ENCODE measurements at places on chromosomes 16 and 17. TPM values are rescaled to one million over a fixed set of nuclear protein-coding genes. Genes with fewer than 3 reads are reported as not detected.
A peak's percentile ranks its signal among the peaks of the same experiment; 100 is the strongest.

GRCh38 chr16:23729503-23730424 is 16.7 kb upstream of the ERN2 start:
- peak; percentile 44 for DNase-seq

- no peak for DNase-seq
Measured at GRCh38 chr17:4657678-4658077, 16.2 kb upstream of the ALOX15 start.

The CFAP97D1 gene
- 0.02 TPM for polyA plus RNA-seq

GRCh38 chr17:77228816-77229215 is 88.0 kb downstream of the SEC14L1 start:
- DNase-seq: no peak

DNA sequence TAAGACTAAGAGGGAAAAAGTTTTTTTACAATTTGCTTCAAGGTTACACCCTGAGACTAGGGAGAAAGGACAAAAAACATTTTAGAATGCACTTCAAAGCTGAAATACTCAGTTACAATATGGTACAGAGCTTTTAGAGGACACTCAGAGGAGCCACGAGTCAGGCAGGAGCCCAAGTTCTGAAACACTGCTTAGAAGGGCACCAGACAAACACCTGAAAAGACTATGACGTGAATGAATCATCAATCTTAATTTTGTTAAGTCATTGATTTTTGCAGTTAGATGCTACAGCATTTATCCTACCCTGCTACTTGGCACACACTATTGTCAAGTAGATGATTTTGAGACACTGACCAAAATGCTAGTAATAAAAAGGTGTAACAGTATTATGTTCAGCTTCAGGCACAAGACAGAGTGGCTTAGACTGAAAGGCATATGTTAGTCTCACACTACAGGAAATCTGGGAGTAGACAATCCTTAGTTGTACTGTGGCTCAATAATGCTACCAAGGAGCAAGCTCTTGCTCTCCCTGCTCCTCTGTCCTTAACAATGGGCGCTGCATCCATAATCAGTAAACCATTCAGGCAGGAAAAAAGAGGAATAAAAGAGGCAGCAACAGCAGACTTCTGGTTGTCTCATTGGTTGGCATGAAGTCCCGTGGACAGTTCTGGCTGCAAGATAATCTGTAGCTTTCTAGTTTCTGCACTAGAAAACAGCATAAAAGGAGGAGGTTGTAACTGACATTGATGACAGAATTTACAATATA is 151.8 kb downstream of the ABCA8 start:
- no peak for DNase-seq

DNA sequence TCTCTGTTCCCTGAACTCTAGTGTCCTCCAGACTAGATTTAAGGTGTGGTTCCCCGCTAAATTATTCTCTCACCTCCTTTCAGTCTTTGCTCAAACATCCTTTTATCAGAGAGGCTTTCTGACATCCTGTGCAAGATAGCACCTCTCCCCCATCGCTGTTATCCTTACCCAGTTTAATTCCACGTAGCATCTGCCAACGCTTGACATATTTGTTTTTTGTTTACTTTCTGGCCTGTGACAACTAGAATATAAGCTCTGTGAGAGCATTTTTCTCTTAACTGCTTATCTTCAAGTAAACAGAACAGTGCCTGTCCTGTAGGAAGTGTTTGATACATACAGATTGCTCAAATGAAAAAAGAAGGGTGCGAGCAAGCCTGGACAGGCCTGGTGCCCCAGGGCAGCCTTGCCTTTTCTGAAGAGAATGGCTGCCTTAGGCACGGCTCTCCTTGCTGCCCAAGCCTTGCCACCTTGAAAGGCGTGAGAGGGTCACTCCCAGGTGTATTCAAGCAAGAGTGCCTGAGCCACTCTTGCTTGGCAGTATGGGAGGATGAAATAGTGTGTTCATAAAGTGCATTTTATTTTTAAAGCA is 9.7 kb downstream of the DYNLL2 start:
- no peak for DNase-seq

DNA sequence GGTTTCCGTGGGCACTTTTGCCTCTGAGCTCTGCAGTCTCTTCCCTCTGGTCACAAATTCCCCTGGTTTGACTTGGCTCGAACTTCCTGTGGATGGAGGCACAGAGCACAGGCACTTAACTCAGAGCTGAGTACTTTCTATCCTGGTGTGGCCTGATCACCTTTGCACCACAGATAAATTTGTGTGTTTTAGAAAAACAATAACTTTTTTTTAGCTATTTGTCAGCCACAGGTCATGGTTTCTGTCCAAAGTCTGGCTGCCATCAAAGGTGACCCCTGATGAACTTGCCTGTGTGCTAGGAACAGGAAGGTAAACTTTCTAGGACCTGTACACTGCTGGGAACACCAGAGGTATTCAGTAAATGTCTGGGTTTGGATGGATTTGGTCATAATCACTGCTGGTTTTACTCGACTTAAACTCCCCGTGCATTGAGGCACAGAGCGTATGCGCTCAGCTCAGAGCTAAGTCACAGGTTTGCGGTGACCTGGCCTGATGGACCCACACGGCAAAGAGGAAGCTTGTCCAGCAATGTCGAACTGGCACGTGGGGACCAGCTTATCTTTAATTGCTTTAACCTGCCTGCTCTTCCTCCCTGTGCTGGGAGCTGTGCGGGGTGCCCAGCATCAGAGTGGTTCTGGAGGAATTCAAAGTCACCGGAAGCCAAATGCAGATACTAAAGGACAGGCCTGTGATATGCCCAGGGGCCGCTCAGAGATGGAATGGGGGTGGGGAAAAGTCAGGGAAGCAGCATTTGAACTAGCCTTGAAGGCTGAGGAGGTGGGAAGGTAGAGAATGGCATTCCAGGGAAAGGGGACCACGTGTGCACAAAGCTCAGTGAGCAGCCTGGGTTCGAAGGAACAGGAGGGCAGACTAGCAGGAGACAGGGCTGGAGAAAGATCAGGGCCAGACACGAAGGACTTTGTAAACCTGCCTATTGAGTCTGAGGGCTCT is 12.9 kb downstream of the SLC13A5 start:
- no peak for DNase-seq

The KIF2B gene
- not detected for polyA plus RNA-seq

DNA sequence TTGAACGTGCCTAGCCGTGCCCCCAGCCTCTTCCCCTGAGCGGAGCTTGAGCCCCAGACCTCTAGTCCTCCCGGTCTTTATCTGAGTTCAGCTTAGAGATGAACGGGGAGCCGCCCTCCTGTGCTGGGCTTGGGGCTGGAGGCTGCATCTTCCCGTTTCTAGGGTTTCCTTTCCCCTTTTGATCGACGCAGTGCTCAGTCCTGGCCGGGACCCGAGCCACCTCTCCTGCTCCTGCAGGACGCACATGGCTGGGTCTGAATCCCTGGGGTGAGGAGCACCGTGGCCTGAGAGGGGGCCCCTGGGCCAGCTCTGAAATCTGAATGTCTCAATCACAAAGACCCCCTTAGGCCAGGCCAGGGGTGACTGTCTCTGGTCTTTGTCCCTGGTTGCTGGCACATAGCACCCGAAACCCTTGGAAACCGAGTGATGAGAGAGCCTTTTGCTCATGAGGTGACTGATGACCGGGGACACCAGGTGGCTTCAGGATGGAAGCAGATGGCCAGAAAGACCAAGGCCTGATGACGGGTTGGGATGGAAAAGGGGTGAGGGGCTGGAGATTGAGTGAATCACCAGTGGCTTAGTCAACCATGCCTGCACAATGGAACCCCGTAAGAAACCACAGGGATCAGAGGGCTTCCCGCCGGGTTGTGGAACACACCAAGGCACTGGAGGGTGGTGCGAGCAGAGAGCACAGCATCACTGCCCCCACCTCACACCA is 724 bp downstream of the GAA start:
- peak; percentile 34 for DNase-seq

The OSBPL7 gene
- 7.6 TPM for polyA plus RNA-seq

DNA sequence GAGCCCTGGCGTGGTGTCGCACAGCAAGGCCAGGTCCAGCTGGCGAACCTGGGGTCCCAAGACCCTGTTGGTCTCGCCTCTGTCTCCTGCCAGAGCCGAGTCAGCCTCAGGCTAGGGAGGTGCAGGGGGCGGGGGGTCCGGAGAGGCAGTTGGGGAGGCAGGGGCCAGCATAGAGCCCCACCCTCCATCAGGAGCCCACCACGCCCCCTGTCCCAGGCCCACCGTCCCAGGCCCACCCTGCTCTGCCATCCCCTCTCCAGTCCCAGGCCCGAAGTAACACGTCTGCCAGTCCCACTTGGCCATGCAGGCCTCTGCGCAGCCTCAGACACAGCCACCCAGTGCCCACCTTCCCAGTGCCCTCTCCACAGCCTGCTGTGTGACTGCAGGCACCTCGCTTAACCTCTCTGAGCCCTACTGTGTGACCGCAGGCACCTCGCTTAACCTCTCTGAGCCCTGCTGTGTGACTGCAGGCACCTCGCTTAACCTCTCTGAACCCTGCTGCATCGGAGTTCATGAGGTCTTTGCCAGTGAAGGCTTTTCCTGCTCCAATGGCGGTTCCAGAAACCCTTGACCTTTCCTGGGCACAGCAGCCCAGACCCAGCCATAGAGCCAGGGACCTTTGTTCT is 29.3 kb downstream of the ZNF469 start:
- DNase-seq: no peak

The CES5A gene
- not detected for polyA plus RNA-seq

DNA sequence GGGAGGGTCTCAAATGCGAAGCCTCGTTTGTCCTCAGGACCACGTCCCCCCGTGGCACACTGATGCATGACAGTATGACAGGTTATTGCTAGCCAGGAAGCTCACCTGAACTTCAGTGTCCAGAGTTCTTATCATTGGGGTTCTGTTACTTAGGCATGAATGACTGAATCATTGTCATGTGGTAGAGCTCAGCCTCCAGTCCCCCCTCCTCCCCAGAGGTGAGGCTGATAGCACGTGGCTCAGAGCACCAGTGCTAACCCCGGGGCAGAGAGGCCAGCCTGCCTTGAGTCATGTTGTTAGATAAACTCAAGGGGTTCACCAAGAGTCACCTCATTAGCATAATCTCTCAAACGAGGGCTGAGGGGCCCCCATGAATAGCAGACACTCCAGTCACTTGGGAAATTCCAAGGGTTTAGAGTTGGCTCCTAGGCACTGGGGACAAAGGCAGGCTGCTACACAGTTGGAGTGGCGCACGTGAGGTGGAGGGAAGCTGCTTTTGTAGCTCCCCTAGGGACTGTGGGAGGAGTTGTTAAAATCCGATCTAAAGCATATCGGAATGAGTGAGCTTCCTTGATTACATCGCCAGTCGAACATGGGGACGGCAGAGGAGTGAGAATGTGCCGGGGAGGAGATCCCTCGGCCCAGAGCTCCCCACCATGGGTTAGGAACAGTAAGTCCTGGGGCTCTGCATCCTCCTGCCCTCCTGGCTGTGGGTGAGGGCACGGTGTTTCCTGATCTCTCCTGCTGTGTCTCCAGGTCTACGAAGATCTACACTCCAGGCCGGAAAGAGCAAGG is 18.2 kb downstream of the DHX38 start:
- DNase-seq: no peak

The TEX19 gene
- polyA plus RNA-seq: not detected

- peak; percentile 50 for DNase-seq
Measured at GRCh38 chr17:38900978-38901656, 24.3 kb upstream of the LASP1NB start.

- no peak for DNase-seq
Measured at GRCh38 chr16:86716649-86717048, 138.3 kb downstream of the FOXL1 start.

- DNase-seq: no peak
Measured at GRCh38 chr17:45388604-45389325, 43.9 kb downstream of the ARHGAP27 start.

The DNAI2 gene
- 4.1 TPM for polyA plus RNA-seq

The ATP2C2 gene
- 21.3 TPM for polyA plus RNA-seq

GRCh38 chr17:77571155-77571981 is 387.1 kb upstream of the TNRC6C start:
- peak; percentile 90 for DNase-seq

The CCDC200 gene
- 0.31 TPM for polyA plus RNA-seq

The CLEC19A gene
- 0.02 TPM for polyA plus RNA-seq

DNA sequence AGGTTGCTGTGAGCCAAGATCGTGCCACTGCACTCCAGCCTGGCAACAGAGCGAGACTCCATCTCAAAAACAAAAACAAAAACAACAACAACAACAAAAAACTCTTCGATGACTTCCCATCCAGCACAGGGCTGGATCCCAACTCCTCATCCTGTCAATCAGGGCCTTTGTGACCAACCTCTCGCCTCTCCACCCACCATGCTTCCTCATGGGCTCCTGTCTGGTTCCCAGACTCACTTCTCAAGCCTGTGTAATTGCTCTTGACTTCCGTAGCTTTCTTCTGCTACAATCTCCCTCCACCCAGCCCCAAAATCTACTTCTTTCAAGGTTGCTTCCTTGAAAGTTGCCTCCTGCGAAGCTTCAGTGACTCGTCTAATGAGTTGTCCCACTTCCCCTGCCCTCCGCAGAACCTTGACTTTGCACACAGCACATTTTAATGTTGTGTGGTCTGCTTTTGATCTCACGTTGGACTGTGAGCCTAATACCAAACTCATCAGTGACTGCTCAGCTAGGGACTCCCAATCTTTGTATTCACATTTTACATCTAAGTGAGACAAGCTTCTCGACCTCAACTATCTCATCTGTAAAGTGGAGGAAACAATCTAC is 936 bp upstream of the RASL10B start:
- DNase-seq: no peak

The DPEP1 gene
- polyA plus RNA-seq: 0.65 TPM

The ASPHD1 gene
- 4.1 TPM for polyA plus RNA-seq

The RNF112 gene
- polyA plus RNA-seq: 3.6 TPM

GRCh38 chr17:28395426-28395825 is 10.6 kb downstream of the SLC46A1 start:
- no peak for DNase-seq

- no peak for DNase-seq
Measured at GRCh38 chr16:88299751-88300462, 82.9 kb upstream of the ZNF469 start.

GRCh38 chr17:62995377-62995885 is 29.4 kb downstream of the TANC2 start:
- no peak for DNase-seq

The SOX8 gene
- polyA plus RNA-seq: 0.39 TPM

DNA sequence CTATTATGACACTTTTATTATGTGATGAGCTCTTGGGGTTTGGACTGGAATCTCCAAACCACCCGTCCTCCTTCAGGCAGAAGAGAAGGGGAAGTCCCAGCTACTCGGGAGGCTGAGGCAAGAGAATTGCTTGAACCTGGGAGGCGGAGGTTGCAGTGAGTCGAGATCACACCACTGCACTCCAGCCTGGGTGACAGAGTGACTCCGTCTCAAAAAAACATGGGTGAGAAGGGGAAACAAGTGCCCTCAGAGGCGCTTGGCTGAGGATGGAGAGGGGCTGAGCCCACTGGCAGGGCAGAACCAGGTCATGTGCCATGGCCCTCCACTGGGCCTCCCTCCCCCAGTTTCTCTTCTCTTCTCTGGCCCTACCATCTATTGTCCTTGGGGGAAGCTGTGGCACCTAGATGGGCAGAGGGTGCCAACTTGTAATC is 120.9 kb upstream of the SMURF2 start:
- DNase-seq: no peak

The CCL7 gene
- polyA plus RNA-seq: 44.9 TPM

The CCR7 gene
- 5.9 TPM for polyA plus RNA-seq
